ENCODE measurements at places on chromosomes 7 and 10.

DNA sequence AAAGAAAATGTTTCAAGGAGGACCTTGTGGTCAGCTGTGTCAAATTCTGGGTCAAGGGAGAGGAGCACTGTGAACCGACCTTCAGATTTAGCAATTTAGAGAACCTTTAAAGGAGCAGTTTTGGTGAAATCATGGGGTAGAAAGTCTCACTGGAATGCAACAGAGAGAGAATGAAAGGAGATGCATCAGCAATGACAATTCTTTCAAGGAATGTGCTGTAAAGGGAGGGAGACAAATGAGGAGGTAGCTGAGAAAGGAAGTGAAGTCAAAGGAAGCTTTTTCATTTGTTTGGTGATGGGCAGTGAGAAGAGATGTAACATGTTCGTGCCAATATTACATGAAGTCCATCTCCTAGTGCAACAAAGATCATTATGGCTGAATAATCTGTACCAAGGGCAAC, 166.0 kb downstream of the TSPAN12 start:
- no peak for DNase-seq

DNA sequence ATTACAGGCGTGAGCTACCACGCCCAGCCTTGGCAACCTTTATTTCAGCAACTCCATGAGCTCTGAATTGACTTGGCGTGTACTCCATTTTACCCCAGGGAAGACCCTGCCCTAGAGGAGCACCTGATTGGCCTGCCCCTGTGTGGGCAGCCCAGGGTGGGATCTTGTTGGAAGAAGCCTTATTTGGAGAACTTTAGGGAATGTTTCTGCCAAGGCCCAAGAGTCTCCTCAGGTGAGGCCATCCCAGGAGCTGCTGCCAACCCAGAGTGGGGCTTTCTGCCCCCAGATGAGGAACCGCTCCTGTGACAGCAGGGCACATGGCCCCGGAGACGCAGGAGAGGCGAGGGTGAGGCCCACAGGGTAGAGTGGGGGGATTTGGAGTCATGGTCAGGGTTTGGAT, 42.0 kb downstream of the VWA2 start:
- DNase-seq, result no peak

DNA sequence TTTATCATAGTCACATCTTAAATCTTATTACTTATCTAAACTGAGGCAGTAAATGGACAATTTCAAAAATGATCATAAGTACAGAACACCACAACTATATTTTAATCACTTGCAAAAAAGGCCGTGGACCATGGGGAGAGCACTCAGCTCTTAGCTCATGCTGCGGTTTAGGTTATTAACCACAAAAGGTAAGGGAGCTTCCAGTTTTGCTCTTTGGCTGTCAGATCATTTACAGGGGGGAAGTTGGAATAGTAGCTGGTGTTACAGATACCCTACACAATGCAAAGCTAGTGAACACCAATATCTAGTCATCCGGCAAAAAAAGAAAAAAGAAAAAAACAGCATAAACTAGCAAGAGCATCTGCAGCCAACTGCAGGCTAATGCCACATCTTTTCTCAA, 147.0 kb downstream of the BBS9 start:
- no peak for DNase-seq

GRCh38 chr10:124482236-124482800, 20.7 kb downstream of the LHPP start:
- DNase-seq, result no peak

DNA sequence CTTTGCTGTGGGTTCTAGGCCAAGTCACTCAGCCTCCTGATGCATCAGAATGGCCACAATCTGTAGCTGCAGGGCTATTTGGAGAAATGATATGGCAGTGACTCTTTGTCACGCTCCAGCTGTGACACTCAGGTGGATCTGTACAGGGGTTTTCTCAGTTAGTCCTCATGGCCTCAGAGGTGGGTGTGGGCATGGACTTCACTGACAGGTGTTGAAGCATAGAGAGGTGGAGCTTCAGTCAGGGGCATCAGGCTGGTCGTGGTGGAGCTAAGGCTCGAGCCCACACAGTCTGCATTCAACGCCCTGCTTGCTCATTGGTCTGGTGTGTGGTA, 21.2 kb downstream of the PALD1 start:
- DNase-seq, result no peak

DNA sequence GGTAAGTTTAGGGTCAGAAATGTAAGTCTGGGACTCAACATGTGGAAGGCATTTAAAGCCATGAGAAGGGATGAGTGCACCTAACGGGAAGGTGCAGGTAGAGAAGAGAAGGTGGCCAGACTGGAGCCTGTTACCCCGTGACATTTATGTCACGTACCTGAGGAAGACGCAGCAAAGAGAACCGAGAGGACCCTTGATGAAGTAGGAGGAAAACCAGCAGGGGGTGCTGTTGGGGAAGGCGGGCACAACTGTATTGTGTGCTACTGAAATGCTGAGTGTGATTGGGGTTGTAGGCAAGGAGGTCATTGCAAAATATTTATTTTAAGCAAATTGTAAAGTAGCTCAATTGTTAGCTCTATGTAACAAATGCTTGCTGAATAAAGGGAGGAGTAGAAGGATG, 338.2 kb upstream of the PRKCQ start:
- DNase-seq, result peak; percentile 72

- DNase-seq, result no peak
Observed at GRCh38 chr10:65194126-65194525, 1672.9 kb downstream of the REEP3 start.

DNA sequence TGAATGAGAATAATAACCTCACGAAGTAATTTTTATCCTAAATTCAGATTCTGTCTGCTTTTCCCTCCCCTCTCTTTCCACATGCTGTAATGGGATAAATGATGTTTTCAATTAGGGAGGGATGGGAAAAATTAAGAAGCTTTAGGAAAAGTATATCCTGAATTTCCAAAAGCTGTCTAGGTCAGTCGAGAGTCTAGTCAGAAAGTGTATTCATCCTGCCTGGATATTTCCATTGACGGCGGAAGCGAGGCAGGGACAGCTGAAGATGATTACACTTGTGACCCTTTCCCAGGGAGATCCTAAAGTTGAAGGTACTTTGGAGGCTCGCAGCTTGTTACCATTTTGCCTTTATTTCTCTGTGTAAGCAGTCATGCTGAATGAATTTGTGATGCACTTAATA, 204.1 kb downstream of the ZNF365 start:
- no peak for DNase-seq

DNA sequence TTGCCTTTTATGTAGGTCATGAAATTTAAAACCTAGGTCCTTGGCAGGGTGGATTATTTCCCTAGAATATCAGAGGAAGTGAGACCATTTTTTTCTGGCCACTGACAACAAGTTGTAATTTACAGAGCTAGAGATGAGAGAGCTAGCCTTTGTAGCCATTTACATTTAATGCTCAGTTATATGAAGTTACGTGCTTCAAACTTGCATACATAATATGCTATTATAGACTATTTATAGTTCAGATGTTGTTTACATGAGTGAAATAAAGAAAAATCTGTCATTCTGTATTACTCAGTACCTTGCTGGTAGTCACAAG, 234.9 kb upstream of the MBL2 start:
- DNase-seq, result no peak

DNA sequence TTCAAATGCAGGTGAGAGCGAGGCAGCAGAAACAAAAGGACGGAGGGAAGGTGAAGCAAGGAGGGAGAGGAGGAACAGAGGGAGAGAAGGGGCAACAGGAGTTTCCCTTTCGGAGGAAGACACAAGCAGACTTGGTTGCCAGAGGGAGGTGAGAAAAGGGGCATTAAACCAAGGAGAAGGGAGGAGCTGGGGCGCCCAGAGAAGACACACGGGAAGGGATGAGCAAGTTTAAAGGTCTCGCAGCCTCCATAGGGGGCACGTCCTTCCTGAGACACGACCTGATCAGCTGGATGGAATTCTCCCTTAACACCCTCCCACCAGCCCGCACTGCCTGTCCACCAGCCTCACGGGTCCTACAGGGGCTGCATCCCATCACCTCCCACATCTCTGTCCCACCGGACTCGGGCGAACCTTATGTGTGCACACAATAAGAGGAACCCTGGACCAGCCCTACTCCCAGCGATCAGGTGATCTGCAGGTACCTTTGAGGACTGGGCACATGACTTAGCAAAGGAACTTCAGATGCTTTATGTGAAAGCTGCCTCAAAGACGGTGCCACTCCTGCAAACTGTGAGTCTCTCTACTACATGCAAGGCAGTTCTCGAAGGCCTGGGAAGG, 251.2 kb downstream of the TNS3 start:
- DNase-seq, result no peak

DNA sequence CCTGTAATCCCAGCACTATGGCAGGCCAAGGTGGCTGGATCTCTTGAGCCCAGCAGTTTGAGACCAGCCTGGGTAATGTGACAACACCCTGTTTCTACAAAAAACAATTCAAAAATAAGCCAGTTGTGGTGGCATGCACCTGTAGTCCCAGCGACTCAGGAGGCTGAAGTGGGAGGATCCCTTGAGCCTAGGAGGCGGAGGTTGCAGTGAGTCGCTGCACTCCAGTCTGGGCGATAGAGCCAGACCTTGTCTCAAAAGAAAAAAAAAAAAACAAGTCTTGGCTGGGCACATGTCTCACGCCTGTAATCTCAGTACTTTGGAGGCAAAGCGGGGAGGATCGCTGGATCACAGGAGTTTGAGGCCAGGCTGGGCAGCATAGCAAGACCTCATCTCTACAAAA, 74.6 kb upstream of the PDSS1 start:
- no peak for DNase-seq

- no peak for DNase-seq
Observed at GRCh38 chr7:65915921-65916657, 43.2 kb downstream of the VKORC1L1 start.

DNA sequence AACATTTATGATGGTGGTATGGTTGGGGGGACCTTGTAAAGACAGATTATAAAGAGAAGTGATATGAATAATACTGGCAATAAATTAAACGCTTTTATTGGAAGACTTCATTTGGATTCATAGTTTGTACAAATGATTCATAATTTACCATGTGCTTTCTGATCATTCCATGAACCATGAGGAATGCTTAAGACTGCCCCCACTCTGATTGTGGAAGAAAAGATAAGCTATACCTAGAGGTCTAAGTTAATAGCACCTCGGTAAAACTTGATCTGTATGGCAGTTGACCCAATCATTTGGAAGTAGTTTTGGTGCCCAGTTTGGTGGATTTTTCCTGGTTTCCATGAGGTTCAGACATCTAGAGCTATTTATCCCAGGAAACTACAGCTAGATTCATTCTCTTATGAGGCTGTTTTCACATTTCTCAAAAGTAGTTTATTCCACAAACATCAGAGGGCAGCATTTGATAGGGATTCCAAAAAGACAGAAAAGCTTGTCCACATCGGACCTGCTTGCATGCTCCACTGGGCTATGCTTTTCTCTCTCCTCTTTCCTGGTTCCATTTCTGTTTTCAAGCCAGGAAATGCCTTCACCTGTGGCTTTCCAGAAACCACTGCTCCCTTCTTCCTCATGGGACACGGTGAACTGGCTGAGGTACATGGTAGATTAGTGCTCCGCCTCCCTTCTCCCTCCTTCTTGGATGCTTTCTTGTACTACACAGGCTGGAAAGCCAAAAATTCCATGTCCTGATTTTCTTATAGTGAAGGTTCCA, 29.2 kb downstream of the TFAM start:
- DNase-seq, result no peak

DNA sequence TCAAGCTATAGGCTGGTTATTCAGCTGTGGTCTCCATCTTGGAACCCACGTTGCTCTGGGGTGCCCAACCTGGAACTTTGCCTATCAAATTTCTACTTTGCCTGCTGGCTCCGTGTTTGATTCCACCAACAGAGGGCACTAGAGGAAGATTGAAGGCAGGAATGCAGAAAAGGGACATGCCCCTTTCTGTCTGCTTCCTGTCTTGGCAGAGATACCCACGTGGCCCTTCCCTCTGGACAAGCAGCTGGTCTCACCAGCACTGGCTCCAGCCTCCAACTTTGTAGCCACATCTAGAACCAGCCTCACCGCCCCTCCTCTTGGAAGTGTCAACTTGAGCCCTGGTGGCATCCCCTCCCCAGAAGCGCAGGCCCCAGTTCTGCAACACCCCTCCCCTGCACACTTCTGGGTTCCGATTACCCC, 52.1 kb upstream of the ZNF438 start:
- peak; percentile 63 for DNase-seq

GRCh38 chr7:75914169-75914654, 743 bp upstream of the POR start:
- DNase-seq, result no peak

DNA sequence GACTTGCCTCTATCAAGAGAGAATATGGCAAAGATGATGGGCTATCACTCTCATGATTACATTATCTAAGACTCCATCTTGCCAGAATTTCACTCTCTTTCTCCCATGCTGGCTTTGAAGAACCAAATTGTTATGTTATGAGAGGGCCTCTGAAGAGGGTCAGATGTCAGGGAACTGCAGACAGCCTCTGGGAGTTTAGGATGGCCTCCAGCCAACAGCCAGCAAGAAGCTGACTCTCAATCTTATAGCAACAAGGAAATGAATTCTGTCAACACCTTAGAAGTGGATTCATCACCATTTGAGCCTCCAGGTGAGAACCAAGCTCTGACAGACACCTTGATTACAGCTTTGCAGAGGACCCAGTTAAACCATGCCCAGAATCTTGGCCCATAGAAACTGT, 33.6 kb downstream of the ZNF22 start:
- DNase-seq, result no peak

- no peak for DNase-seq
Observed at GRCh38 chr7:100017300-100017699, 1.9 kb downstream of the ZKSCAN1 start.

DNA sequence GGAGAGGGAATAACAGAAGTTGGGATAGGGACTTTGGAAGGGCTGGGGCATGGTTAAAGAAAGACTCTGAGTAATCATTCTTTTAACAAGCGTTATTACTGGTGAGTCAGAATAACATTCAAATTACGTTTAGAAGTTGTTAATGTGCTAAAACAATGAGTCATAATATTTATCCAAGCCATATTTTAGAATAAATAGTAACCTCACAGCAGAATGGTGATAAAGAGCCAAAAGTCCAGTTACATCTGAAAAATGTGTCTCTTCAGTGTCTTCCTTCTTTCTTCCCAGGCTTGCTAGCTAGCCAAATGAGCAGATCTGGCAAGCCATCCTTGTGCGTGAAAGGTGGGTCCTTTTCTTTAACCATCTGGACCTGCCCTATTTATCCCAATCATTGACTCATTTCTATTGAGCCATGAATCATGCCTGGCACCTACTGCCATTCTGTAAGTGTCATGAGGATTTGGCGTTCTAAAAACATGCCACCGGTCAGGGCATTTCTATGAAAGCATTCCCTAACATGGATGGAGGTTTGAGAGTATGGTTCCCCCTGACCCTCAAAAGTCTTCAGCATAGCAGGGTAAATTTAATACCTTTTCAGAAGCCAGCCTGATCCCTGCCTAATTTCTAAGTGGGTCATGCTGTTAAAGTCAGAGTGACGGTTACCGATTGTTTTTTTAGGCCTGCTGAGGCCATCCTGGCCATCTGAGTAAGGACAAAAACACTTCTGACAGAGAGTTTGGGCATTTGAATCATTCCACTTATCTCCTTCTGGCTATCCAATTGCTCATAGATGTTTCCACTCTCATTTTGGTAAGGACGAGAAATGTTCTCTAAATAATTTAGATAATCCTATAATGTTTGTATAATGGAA, 26.9 kb downstream of the MYPN start:
- no peak for DNase-seq

- no peak for DNase-seq
Observed at GRCh38 chr10:95755511-95756004, 405 bp upstream of the ENTPD1 start.

All from activated CD4-positive, alpha-beta T cell treated with anti-CD3 and anti-CD28 coated beads for 4 hours (primary cell).